Hematopoietic multipotent progenitor cell (in vitro differentiated cells): ENCODE measurements at places on chromosomes 7 and 10. TPM values are rescaled to one million over a fixed set of nuclear protein-coding genes. Genes with fewer than 3 reads are reported as not detected.

Gene PTF1A
- total RNA-seq: not detected

Gene ERVW-1
- under 0.01 TPM for total RNA-seq

Gene VWC2
- under 0.01 TPM for total RNA-seq

Gene NKX2-3
- 15.1 TPM for total RNA-seq

Gene CRYGN
- total RNA-seq: not detected

Gene NME8
- 0.27 TPM for total RNA-seq

Gene TSPAN12
- 0.81 TPM for total RNA-seq

Gene CDC123
- total RNA-seq: 72.2 TPM

Gene GSTO2
- total RNA-seq: 5.7 TPM

Gene SPDYE9
- not detected for total RNA-seq

Gene NPSR1
- total RNA-seq: under 0.01 TPM

Gene TLX1
- total RNA-seq: not detected

Gene CALHM3
- 0.27 TPM for total RNA-seq

Gene NRCAM
- total RNA-seq: under 0.01 TPM

Gene RAPGEF5
- 0.27 TPM for total RNA-seq

Gene CYP2E1
- total RNA-seq: 0.81 TPM

Gene HDAC9
- total RNA-seq: 10.2 TPM

Gene HECW1
- total RNA-seq: not detected

Gene ADGRA1
- not detected for total RNA-seq

Gene KEL
- 2.4 TPM for total RNA-seq

Gene PLPP4
- total RNA-seq: under 0.01 TPM

Gene SEMA4G
- 0.54 TPM for total RNA-seq

Gene CRCP
- total RNA-seq: 30.2 TPM

Gene OIT3
- total RNA-seq: not detected

Gene ZNF467
- total RNA-seq: 3.5 TPM

Gene CPA2
- total RNA-seq: under 0.01 TPM

Gene NSUN5
- 44.2 TPM for total RNA-seq

Gene SLC25A40
- 7.8 TPM for total RNA-seq

Gene C7orf57
- total RNA-seq: 0.27 TPM

Gene PKD2L1
- total RNA-seq: not detected

Gene ALKBH4
- 39.6 TPM for total RNA-seq

Gene SFTPA2
- not detected for total RNA-seq

Gene NUDT1
- 44.7 TPM for total RNA-seq

Gene FEZF1
- total RNA-seq: not detected

Gene PRTFDC1
- 3.5 TPM for total RNA-seq

Gene FAM20C
- total RNA-seq: 2.7 TPM

Gene FFAR4
- not detected for total RNA-seq

Gene COPS6
- total RNA-seq: 43.9 TPM

Gene IFIT2
- 3.0 TPM for total RNA-seq

Gene CTAGE6
- 0.27 TPM for total RNA-seq

Gene PRXL2A
- total RNA-seq: 6.5 TPM

Gene ANXA11
- 54.4 TPM for total RNA-seq

Gene PNPLA8
- total RNA-seq: 9.7 TPM

Gene CDNF
- 0.54 TPM for total RNA-seq

Gene CCNJ
- total RNA-seq: 11.8 TPM

Gene TAS2R41
- 1.3 TPM for total RNA-seq

Gene PHKG1
- 1.1 TPM for total RNA-seq

Gene JAKMIP3
- total RNA-seq: under 0.01 TPM

Gene ADAMTS14
- total RNA-seq: 3.0 TPM

Gene CH25H
- total RNA-seq: not detected

Gene MSS51
- total RNA-seq: 1.3 TPM

Gene CTNNA3
- under 0.01 TPM for total RNA-seq

Gene CTAGE8
- 0.81 TPM for total RNA-seq

Gene OR2A42
- total RNA-seq: under 0.01 TPM

Gene HOXA5
- total RNA-seq: 30.4 TPM

Gene AKR1C1
- total RNA-seq: 6.7 TPM

Gene EGR2
- total RNA-seq: 1.1 TPM

Gene PITX3
- total RNA-seq: not detected

Gene KCND2
- under 0.01 TPM for total RNA-seq
